Activated B cell treated with CpG ODN at 0.5 μM for 24 hours (primary cell): ENCODE measurements at places on chromosomes 13 and 19.

GRCh38 chr13:76758738-76759137 is 127.5 kb downstream of the KCTD12 start:
- no peak for DNase-seq

- no peak for DNase-seq
These were observed 28.6 kb downstream of the AKT2 start for GRCh38 chr19:40256512-40256911.

GRCh38 chr13:53198736-53199135 is 170.1 kb downstream of the OLFM4 start:
- DNase-seq, result no peak

- DNase-seq, result no peak
These were observed 6.7 kb upstream of the MADCAM1 start for GRCh38 chr19:489418-490196.

GRCh38 chr19:1276628-1277022 is 1.3 kb downstream of the FAM174C start:
- DNase-seq, result no peak

DNA sequence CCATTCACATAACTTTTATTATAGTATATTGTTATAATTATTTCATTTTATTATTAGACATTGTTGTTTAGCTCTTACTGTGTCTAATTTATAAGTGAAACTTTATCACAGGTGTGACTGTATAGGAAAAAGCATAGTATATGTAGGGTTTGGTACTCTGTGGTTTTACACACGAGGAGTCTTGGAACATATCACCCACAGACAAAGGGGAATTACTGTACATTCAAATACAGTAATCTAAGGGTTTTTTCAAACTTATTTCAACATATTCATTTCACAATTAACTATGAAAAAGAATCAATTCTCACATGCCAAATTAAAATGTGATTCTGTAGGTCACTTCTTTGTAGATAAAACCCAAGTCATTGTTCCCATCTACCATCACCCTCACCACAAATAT is 46.0 kb downstream of the RBM26 start:
- DNase-seq, result no peak

DNA sequence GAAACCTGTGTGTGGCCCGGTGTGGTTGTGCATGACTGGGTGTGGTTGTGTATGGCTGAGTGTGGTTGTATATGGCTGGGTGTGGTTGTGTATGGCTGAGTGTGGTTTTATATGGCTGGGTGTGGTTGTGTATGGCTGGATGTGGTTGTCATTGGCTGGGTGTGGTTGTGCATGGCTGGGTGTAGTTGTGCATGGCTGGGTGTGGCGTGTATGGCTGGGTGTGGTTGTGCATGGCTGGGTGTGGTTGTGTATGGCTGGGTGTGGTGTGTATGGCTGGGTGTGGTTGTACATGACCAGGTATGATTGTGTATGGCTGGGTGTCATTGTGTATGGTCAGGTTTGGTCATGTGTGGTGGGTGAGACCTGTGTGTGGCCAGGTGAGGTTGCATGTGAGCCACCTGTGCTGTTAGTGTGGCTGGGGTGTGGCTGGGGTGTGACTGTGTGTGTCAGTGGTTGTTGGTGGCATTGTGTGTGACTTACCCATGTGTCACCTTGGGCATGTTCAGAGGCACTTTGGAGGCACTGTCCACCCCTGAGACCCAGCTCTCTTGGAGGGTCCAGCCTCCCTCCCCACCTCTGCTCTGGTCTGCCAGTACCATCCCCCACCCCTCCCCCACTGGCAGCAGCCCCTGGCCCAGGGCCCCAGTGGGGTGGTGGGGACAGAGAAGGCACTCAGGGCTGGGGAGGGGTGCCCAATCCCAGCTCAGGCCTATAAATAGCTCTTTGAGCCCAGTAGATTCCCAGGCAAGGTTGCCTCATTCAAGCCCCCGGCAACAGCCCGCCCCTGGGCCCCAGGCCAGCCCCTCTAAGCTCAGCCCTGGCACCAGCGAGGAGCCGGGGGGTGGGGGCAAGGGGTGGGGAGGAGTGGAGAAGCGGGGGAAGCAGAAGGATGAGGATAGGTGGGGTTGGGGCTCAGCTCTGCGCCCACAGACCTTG is 3.9 kb upstream of the NCAN start:
- DNase-seq, result no peak

DNA sequence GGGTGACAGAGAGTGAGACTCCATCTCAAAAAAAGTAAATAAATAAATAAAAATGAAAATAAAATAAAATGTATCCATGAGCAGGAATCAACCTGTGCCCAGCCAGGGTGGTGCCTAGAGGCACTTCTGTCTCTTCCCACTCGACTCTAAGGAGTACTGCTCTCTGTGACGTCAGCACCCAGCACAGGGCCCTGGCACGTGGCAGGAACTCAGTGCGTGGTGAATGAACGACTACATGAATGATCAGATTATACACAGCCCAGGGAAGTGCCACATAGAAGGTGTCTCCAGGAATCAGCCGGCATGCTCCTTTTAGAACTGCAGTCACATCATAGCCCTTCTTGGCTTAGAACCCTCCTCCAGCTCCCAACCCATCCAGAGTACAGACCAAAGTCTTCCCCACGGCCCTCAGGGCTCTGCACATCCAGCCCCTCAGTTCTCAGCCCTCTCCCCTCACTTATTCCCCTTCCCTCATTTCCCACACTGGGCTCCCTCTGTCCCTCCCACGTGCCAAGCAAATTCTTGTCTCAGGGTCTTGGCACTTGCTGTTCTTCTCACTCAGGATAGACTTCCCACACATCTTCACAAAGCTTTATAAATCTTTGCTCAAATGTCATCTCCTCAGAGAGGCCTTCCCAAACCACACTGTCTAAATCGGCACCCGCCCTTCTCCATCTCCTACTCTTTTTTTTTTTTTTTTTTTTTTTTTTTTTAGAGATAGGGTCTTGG is 4.2 kb downstream of the CLIP3 start:
- DNase-seq, result no peak

- no peak for DNase-seq
These were observed 13.7 kb downstream of the PTH2 start for GRCh38 chr19:49409441-49410029.

- no peak for DNase-seq
These were observed 21.1 kb upstream of the CEACAM21 start for GRCh38 chr19:41554907-41555306.

DNA sequence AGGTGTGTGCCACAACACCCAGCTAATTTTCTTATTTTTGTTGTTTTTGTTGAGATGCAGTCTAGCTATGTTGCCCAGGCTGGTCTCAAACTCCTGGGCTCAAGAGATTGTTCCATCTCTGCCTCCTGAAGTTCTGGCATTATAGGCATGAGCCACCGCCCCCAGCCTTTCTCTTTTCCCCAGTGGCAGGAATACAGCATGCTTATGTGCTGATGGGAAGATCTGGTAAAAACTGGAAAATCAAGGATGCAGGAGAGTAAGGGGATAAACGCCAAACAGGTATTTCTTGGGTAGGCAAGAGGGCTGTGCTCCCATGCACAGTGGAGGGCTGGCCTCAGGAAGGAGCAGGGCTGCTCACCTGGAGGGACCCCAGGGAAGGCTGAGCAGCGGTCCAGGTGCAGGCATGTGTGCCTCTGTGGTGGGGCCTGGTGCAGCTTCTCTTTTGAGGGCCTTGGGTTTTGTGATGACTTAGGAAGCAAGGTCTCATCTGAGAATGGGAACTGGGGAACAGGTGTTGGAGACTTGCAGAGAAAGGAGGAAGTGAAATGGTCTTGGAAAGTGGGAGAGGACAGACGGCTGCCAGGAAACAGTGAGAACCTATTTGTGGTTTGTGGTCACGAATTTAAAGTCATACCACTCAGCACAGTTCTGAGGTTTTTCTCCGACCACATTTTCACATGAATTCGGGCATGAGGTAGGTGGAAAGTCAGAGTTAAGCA is 106.5 kb downstream of the TEX26 start:
- DNase-seq, result no peak

- no peak for DNase-seq
These were observed 1137.7 kb downstream of the UQCRFS1 start for GRCh38 chr19:28075229-28075628.

DNA sequence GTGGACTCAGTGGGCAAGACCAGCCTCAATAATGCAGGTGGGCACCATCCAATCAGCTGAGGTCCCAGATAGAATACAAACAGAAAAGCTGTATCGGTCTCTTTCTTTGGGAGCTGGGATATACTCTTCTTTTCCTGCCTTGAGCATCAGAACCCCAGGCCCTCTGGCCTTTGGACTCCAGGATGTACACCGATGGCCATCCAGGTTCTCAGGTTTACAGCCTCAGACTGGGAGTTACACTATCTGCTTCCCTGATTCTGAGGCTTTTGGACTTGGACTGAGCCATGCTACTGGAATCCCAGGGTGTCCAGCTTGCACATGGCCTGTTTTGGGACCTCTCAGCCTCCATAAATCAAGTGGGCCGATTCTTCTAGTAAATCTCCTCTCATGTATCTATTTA is 27.6 kb upstream of the USP12 start:
- no peak for DNase-seq

GRCh38 chr19:43527860-43528622 is 1.0 kb upstream of the ETHE1 start:
- DNase-seq, result no peak

DNA sequence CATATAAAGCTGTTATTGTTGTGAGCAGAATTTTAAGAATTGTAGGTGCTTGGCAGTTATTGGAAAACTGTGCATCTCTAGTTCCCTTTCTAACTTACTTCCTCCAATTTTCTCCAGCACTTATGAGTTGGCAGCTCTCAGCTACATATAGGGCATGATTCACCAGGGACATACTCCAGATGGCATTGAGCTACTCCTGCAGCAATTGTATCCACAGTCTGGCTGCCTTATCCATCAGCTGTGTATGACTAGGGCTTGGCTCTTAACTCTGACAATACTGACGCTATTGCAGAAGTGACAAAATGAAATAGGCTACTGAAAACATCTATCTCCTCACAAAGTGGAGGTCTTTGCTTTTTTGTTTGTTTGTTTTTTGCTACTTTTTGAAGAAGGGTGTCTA is 276.7 kb downstream of the POU4F1 start:
- DNase-seq, result no peak

GRCh38 chr19:51687791-51688670 is 5.1 kb upstream of the SPACA6 start:
- no peak for DNase-seq

GRCh38 chr13:57601536-57601935 is 30.0 kb upstream of the PCDH17 start:
- DNase-seq, result no peak

GRCh38 chr13:67123165-67123564 is 107.0 kb downstream of the PCDH9 start:
- DNase-seq, result no peak

GRCh38 chr19:45250216-45250831 is 747 bp upstream of the MARK4 start:
- DNase-seq, result no peak

GRCh38 chr19:1268226-1269064 is 687 bp upstream of the CIRBP start:
- no peak for DNase-seq

- no peak for DNase-seq
These were observed 19.0 kb upstream of the XPO4 start for GRCh38 chr13:20921572-20921971.

- no peak for DNase-seq
These were observed 2.4 kb downstream of the MARK4 start for GRCh38 chr19:45253396-45254027.

DNA sequence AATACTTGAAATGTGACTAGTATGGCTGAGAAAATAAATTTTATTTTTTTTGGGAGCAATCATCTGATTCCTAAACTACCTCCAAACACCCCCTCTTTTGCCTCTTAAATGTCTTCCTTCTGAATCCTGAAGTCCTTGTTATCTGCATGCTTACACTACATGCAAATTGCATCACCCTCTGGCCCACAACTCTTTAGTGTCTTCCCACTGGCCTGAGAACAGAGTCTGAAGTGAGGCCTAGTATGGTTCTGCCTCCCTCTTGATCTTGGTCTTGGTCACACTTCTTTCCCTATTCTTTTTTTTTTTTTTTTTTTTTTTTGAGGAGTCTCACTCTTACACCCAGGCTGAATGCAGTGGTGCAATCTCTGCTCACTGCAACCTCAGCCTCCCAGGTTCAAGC is 4.8 kb downstream of the ZNF558 start:
- DNase-seq, result no peak

GRCh38 chr19:12800466-12800770 is 1.2 kb downstream of the PRDX2 start:
- no peak for DNase-seq

GRCh38 chr13:43905435-43906031 is 25.8 kb downstream of the LACC1 start:
- DNase-seq, result no peak

DNA sequence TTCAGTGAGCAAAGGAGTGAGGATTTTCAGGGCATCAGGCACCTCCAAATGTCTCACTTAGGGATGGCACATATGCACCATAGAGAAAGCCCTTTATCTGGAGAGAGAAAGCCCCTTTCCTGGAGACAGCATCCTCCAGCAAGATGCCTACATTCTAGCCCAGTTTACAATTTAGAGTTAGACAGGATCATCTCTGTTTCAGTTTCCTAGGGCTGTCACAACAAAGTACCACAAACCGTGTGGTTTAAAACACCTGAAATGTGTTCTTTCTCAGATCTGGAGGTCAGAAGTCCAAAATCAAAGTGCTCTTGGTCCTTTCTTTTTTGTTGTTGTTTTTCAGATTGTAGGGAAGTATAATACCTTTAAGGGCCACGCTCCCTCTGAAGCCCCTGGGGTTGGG is 61.8 kb downstream of the MBNL2 start:
- DNase-seq, result no peak

GRCh38 chr13:44692173-44692713 is 116.1 kb upstream of the TSC22D1 start:
- DNase-seq, result no peak

DNA sequence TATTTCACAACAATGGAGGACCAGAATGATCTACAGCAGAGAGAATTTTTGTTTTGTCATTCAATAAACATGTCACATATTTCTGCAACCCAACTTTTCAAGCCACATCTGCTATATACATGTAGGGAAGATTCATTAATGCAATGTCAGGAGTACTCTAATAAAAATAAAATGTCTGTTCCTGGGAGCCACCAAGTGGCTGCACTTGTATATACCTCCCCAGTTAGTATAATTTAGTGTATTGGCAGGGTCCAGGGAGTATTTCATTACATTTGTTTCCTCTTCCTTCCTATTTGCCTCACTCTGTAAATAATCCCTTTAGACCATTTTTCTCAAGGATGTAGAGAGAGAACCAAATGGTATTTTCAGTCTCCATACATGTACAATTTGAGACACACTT is 1169.0 kb downstream of the DIAPH3 start:
- no peak for DNase-seq

DNA sequence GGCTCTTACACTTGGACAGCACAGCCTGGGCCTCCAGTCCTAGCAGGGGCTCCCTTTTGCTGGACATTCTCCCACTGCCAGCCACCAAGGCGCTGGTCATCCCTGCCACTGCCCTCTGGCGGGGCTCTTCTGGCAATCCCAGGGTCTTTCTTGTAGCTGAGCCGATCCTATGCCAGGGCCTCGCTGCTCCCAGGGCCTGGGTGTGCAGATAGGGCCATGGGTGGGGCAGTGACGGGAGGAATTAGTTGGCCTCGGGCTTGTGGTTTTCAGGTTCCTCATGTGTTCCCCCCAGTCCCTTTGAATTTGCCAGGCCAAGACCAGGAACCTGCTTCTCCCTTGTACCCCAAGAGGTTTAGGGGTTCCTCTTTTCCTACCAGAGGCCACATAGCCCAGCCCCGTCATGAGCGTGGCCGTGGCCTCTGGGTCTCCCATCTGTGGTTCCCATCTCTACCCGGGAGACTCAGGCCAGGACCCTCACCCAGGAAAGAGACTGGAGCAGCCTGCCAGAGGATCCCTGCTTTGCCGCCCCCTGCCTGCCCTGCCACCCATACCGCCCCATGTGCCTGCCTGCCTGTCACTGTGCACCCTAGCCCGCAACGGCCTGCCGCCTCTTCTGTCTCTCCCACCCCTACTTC is 26.2 kb downstream of the TMED1 start:
- no peak for DNase-seq

- DNase-seq, result no peak
These were observed 96.5 kb downstream of the KL start for GRCh38 chr13:33112766-33113165.
